ENCODE measurements at places on chromosomes 2 and 18. TPM values are rescaled to one million over a fixed set of nuclear protein-coding genes. Genes with fewer than 3 reads are reported as not detected.
A peak's percentile ranks its signal among the peaks of the same experiment; 100 is the strongest.

DNA sequence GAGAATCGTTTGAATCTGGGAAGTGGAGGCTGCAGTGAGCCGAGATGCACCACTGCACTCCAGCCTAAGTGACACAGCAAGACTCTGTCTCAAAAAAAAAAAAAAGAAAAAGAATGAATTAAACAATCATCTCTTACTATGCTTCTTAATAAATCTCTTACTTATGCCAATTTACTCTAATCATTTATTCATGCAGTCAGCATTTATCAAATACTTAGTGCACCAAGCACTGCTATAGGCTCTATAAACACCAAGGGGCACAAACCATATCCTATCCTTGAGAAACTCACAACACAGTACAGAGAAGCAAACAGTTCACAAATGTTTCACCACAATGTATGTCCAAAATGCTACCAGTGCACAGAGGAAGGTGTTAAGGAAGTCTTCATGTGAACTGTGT is 189.4 kb downstream of the PDE11A start:
- no peak overlapping the region for H3K27ac ChIP-seq
- H3K36me3 ChIP-seq = no peaks in the 10 kb centered on the region
- H3K4me1 ChIP-seq = no peaks in the 10 kb centered on the region
- H3K27me3 ChIP-seq = no peaks in the 10 kb centered on the region
- DNase-seq = no peak
- H3K4me3 ChIP-seq = no peak overlapping the region

- no peak overlapping the region for H3K4me3 ChIP-seq
- DNase-seq = no peak
- no peaks in the 10 kb centered on the region for H3K4me1 ChIP-seq
- H3K27me3 ChIP-seq = no peaks in the 10 kb centered on the region
These were observed 31.0 kb downstream of the INHBB start for GRCh38 chr2:120376679-120377640.

The SLC9A4 gene
- total RNA-seq = not detected

GRCh38 chr18:73246763-73247162 is 379.0 kb upstream of the NETO1 start:
- DNase-seq = no peak
- no peaks in the 10 kb centered on the region for H3K36me3 ChIP-seq
- no peaks in the 10 kb centered on the region for H3K27me3 ChIP-seq
- no peak overlapping the region for H3K4me3 ChIP-seq
- no peak overlapping the region for H3K27ac ChIP-seq

DNA sequence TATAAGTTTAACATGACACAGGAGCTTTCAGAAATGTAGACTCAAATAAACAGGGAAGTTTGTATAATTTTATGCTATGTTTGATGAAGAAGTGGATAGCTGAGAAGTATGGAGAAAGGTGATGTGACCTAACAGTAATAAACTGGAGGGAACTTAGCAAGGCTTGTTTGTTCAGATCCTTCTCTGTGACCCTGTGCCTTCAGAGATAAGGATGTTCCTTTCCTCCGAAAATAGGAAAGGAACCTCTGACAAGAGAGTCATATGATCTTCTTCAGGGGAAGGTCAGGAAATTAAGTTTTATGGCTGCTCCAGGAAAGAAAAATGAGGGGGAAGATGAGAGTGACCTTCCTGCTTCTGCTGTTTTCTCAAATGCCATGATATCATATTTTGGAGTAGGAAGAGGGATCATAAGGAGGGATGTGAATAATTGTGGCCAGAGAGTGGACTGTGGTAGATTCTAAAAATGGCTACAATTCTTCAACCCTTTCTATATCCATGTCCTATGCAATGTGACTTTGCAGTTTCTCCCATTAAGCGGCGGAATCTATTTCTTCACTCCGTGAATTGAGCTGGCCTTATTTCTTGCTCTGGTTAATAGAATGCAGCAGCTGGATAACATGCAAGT is 8.5 kb upstream of the C2orf69 start:
- no peaks in the 10 kb centered on the region for H3K36me3 ChIP-seq
- peak overlapping the region; percentile 13 for H3K27ac ChIP-seq
- DNase-seq = no peak
- no peak overlapping the region for H3K4me3 ChIP-seq

DNA sequence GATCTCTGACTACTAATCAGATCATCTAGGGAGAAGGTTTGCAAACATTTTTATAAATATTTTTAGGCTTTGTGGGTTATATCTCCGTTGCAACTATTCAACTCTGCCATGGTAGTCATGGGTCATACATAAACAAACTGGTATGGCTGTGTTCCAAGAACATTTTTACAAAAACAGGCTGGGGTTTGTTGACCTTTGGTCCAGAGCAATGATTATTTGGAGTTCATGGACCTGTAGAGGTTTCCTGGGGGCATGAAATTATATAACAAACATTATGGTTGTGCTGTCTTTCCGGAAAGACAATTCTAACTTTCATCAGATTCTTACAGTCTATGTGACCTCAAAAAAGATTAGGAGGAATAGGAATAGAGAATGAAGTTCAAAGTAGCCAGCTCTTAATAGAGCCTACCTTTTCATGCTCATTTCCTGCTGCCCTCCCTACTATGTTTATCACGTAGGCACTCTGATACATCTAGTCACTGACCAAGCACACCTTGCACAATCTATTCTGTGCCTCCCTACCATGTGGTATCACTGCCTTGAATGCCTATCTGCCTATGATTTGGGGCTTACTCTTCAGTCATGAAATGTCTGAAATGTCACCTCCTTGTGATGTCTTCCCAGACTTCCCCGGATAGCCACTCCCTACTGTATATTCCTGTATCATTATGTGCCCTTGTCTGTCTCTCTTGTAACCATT is 102.4 kb upstream of the SCN1A start:
- no peak overlapping the region for H3K27ac ChIP-seq
- H3K36me3 ChIP-seq = no peaks in the 10 kb centered on the region
- H3K27me3 ChIP-seq = no peaks in the 10 kb centered on the region

DNA sequence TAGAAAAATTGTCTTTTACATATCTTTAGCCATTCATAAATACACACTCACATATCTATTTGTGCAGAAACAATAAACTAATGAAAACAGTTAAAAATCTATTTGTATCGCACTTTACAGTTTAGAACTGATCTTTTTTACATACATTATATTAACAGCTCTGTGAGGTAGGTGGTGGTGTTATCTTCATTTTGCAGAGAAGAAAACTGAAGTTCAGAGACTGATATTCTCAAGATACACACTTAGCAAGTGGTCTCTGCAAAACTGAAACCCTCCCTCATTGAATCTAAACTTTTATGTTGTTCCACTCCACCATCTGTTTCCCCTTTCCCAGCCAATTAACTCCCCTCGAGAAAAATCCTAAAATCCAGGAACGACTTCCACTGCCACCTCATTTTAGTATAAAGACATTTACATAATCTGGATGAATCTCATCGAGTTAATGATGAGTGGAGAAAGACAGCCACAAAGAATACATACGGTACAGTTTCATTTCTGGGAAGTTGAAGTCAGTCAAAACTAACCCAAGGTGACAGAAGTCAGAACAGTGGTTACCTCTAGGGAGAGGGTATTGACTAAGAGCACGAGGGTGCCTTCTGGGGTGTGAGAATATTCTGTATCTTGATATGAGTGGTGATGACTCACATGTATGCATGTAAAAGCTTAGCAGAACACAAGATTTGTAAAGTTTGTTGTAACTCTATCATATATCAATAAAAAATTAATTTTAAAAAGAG is 524.2 kb upstream of the TCF4 start:
- no peaks in the 10 kb centered on the region for H3K27me3 ChIP-seq
- H3K36me3 ChIP-seq = no peaks in the 10 kb centered on the region
- no peak overlapping the region for H3K4me3 ChIP-seq
- no peak for DNase-seq
- H3K4me1 ChIP-seq = no peaks in the 10 kb centered on the region

The SCYGR4 gene
- total RNA-seq = not detected

DNA sequence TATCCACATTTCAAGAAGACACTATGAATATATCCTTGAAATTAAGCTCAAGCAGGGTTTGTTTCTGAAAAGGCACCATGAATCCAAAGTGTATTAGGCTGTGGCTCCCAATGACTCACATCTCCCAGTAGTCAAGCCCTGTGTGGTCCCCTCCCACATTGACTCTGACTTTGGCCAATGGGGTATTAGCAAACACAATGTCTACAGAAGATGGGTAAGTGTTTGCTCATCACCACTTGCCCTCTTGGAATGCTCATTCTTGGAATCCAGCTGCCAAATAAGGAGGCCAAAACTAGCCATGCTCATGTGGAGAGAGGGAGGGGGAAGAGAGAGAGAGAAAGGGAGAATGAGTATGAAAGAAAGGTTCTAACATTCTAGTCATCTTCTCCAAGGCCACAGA is 490.0 kb downstream of the TXNL1 start:
- no peak for DNase-seq
- H3K4me3 ChIP-seq = no peak overlapping the region
- no peak overlapping the region for H3K27ac ChIP-seq

- DNase-seq = peak; percentile 45
- peaks cover 17% of the 10 kb centered on the region for H3K4me1 ChIP-seq
- H3K27ac ChIP-seq = no peak overlapping the region
- no peaks in the 10 kb centered on the region for H3K36me3 ChIP-seq
- no peak overlapping the region for H3K4me3 ChIP-seq
- H3K27me3 ChIP-seq = no peaks in the 10 kb centered on the region
These were observed 67.7 kb downstream of the EPAS1 start for GRCh38 chr2:46364797-46365457.

- no peak for DNase-seq
- peak overlapping the region; percentile 44 for H3K4me3 ChIP-seq
- peaks cover 93% of the 10 kb centered on the region for H3K4me1 ChIP-seq
These were observed 5.9 kb downstream of the GYPC start for GRCh38 chr2:126661702-126662500.

DNA sequence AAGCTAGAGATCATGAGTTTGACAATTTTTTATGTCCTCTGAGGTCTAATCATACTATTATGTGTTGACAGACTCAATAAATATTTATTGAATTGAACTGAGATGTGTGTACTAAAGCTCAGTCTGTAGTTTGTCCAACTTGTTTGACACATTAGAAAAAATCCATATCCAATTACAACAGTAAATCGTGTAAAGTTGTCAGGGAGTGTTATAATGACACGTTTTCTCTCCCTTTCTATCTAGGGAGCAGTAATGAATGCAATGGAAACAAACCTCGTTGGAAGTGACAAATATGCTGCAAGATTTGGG is 28.4 kb downstream of the ITGA4 start:
- no peak for DNase-seq
- H3K4me1 ChIP-seq = no peaks in the 10 kb centered on the region
- H3K4me3 ChIP-seq = no peak overlapping the region
- no peaks in the 10 kb centered on the region for H3K27me3 ChIP-seq
- no peak overlapping the region for H3K27ac ChIP-seq

- no peaks in the 10 kb centered on the region for H3K27me3 ChIP-seq
- no peak within 1 kb of the TSS for H3K27ac ChIP-seq
- no peaks in the 10 kb centered on the region for H3K4me1 ChIP-seq
These were observed at the start of gene KCNF1 for GRCh38 chr2:10911291-10912075. Gene KCNF1 (plus strand): TSS chr2:10911934. CDS start chr2:10912427, 493 bp downstream.

The DYNAP gene
- total RNA-seq = not detected

The RAPH1 gene
- total RNA-seq = 3.5 TPM

DNA sequence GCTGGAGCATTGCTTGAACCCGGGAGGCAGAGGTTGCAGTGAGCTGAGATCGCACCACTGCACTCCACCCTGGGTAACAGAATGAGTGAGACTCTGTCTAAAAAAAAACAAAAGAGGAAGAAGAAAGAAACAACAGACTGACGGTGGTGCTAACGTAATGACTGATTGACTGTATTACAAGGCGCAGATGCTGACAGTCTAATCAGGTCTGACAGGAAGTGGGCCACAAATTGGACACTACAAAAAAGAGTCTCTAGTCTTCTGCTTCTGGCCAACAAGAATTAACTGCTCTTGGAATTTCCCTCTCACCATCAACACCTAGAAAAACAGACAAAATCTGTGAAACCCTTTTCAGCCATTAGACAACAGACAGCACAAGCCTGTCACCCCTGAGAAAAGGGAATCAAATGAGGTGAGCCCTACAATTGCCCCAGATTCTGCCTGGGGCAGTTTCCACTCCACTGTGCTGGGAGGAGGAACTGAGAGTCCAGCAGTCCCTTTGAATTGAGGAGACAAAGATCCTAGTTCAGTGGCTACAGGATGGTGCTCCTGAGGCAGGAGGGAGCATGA is 43.3 kb downstream of the SNED1 start:
- no peak overlapping the region for H3K27ac ChIP-seq
- no peak overlapping the region for H3K4me3 ChIP-seq
- no peaks in the 10 kb centered on the region for H3K27me3 ChIP-seq
- no peak for DNase-seq
- peaks cover 13% of the 10 kb centered on the region for H3K4me1 ChIP-seq

- no peaks in the 10 kb centered on the region for H3K27me3 ChIP-seq
- H3K36me3 ChIP-seq = no peaks in the 10 kb centered on the region
- no peak for DNase-seq
- H3K4me1 ChIP-seq = peaks cover 31% of the 10 kb centered on the region
These were observed 1.5 kb downstream of the STRADB start for GRCh38 chr2:201452922-201453643.

- H3K4me1 ChIP-seq = no peaks in the 10 kb centered on the region
- no peak for DNase-seq
- no peaks in the 10 kb centered on the region for H3K27me3 ChIP-seq
- no peak overlapping the region for H3K4me3 ChIP-seq
- no peak overlapping the region for H3K27ac ChIP-seq
- no peaks in the 10 kb centered on the region for H3K36me3 ChIP-seq
These were observed 106.7 kb upstream of the CTDP1 start for GRCh38 chr18:79572848-79573451.

GRCh38 chr18:65146482-65147021 is 604.3 kb upstream of the CDH7 start:
- no peaks in the 10 kb centered on the region for H3K4me1 ChIP-seq
- H3K27me3 ChIP-seq = no peaks in the 10 kb centered on the region
- H3K4me3 ChIP-seq = no peak overlapping the region
- no peaks in the 10 kb centered on the region for H3K36me3 ChIP-seq

DNA sequence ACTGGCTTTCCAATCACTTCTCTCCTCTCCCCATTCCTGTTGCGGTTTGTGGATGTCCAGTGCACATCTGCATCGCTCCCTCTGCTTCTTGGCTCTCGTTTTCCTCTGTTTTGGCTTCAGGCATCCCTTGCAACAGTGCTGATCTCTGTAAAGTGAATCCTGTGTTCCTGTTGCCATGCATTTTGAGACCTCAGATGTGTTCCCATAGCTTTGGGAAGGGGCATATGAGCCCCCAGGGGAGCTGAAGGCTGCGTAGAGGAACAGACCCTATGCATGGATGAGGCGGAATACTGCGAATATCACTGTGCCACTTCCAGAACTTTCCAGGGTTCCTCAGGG is 168.4 kb upstream of the HAAO start:
- no peaks in the 10 kb centered on the region for H3K4me1 ChIP-seq
- DNase-seq = no peak
- H3K27ac ChIP-seq = no peak overlapping the region
- H3K4me3 ChIP-seq = no peak overlapping the region
